ENCODE measurements at places on chromosomes 5 and 9.

GRCh38 chr5:142900927-142901326, 130.8 kb downstream of the ARHGAP26 start:
- DNase-seq, result peak; percentile 57

GRCh38 chr5:96634881-96635280, 27.3 kb upstream of the CAST start:
- no peak for DNase-seq

DNA sequence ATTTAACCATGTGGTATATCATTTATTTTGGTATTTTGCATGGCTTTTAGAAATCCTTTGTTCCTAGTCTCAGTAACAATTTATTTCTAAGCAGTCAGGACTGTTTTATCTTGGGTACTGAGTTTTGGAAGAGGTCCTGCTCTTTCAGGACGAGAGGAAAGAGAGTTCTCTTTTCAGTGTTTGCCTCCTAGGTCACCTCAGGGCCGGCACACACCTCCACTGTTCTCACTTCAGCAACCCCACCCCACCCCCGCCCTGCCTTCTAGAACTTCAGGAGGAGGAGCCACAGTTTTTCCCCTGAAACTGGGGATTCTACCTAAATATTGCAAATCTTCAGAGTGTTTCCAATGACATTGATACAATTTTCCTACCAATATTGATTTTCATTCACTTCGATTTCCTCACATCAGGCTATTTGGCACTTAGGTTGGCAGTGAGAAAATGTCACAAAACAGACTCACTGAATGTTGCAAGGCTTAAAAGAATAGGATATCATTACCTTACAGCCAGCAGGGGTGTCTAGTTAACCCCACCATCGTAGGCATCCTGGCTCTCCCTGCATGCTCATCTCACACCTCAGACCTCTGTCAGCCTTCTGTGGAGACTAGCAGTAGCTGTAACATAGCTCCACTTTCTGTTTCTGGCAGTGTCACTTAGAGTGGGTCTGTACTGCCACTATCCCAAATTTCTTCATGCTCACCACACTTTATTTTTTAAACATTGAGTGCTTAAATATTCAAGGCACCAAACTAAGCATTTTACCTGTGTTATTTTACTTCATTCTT, 5.4 kb downstream of the IGIP start:
- no peak for DNase-seq

DNA sequence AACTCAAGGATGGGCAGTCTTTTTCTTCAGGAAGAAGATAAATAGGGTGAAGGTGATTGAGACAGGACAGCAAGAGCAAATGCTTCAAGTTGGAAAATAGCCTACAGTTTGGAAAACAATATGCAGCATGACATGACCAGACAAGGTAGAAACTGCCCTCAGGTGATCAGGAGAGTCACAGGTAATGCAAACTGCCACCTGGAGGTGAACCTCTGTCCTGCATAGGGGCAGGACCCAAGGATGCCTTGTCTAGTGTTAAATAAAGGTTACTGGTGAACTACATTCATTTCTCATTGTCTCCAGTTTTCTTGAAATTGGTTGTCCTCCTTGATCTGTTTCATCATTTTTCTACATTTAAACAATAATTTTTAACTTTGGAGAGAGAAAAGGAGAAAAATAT, 232.1 kb downstream of the SEMA5A start:
- DNase-seq, result no peak

- no peak for DNase-seq
These were observed 13.7 kb downstream of the OR1J1 start for GRCh38 chr9:122463828-122464632.

GRCh38 chr9:127561491-127562278, 50.4 kb upstream of the STXBP1 start:
- DNase-seq, result peak; percentile 95

- peak; percentile 92 for DNase-seq
These were observed 735 bp upstream of the RPL26L1 start for GRCh38 chr5:172958331-172959046.

DNA sequence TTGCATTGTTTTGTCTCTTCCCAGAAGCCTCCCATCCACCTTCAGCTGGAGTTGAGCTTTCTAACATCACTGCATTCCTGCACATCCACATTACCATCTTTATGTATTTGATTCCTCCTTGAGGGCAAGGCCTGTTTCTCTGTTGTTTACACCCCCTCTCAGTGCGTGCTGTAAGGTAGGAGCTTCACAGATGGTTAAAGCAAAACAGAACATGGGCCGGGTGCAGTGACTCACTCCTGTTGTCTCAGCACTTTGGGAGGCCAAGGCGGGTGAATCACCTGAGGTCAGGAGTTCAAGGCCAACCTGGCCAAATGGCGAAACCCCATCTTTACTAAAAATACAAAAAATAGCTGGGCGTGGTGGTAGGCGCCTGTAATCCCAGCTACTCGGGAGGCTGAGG, 110.9 kb downstream of the KCNIP1 start:
- DNase-seq, result no peak

GRCh38 chr5:11174591-11174990, 413.6 kb upstream of the DAP start:
- no peak for DNase-seq

- no peak for DNase-seq
These were observed 1216.3 kb upstream of the ACO1 start for GRCh38 chr9:31168161-31168560.

DNA sequence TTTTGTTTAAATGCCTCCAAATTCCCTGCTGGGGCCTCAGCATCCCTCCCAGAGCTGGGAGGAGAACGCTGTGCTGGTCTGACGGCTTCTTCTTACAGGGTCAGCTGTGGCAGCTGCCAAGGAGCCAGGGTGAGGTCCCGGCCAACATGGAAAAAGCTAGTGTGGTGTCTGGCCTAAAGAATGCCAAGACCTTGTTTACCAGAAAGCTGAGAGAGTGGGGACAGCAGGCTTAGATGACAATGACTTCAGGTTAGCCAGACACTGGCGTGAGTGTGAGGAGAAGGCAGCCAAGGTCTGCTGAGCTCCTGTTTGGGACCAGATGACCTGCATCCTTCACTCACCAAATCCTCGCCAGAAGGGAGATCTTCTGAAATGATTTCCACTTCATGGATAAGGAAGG, 112.5 kb downstream of the CRB2 start:
- DNase-seq, result no peak

DNA sequence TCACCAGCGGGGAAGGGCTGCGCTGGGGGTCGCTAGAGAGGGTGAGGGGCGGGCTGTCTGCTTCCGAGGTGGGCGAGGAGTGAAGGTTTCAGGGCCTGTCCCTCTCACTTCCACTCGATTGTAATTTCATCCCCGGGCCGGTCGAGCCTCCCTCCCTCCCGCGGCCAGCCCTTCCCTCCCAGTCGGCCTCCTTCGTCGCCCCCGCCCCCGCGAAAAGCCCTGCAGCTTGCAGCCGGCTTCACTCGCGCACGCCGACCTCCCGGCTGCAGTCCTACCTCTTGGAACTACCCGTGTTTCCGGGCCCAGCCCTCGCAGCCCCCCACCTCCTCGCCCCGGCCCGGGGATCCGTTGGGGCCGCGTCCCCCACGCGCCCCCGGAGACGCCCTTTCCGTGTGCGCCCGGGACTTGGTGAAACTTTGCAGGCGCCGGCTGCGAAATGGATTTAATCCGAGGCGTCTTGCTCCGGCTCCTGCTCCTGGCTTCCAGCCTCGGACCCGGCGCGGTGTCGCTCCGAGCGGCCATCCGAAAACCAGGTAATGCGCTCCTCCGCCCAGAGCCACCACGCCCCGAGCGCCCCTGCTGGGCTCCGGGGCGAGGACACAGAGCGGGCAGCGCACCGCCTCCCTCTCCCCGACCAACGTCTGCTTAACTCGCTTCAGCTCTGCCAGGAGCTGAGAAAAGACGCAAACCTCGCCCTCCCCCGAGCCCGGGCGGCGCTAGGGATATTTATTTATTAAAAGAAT, at the start of gene EGFLAM:
EGFLAM (plus strand) TSS at position 241 of the 743 bp plus-strand sequence; CDS start at position 437, 196 bp downstream.
- DNase-seq, result peak; percentile 55

DNA sequence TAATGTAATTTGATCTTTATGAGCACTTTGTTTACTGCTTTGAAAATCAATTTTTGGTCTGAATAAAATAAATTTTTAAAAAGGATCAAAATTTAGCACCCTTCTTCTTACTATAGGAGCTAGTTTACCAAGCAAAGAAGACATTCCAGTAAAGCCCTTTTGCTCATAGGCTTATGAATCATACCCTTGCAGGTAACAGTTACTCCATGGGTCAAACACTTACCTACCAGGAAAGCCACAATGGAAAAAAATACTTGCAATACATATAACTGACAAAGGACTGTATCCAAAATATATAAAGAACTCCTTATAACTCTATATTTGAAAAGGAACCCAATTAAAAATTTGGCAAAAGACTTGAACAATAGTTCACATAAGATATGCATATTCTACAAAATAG, 66.6 kb downstream of the SHOC1 start:
- DNase-seq, result no peak

- DNase-seq, result no peak
These were observed 476.1 kb upstream of the MPDZ start for GRCh38 chr9:13755551-13755950.

GRCh38 chr9:126664900-126665643, 51.3 kb downstream of the LMX1B start:
- DNase-seq, result no peak
